SK-N-SH (cell line): ENCODE measurements at places on chromosomes 13 and 19. TPM values are rescaled to one million over a fixed set of nuclear protein-coding genes. Genes with fewer than 3 reads are reported as not detected.
A peak's percentile ranks its signal among the peaks of the same experiment; 100 is the strongest.

Gene CEACAM1
- 0.49 and 0.53 TPM in 2 replicates for polyA plus RNA-seq

Gene CCL25
- not detected in 2 replicates for polyA plus RNA-seq

Gene PPAN
- polyA plus RNA-seq, result 62.5 and 75.6 TPM in 2 replicates

DNA sequence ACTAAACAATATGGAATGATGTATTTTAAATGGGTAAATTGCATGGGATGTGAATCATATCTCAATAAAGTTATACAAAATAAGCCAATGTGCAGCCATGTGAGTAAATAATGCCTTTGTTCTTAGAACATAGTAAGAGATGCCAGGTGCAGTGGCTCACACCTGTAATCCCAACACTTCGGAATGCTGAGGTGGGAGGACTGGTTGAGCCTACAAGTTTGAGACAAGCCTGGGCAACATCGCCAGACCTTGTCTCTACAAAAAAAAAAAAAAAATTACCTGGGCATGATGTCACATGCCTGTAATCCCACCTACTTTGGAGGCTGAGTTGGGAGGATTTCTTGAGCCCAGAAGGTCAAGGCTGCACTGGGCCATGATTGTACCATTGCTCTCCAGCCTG is 230.7 kb downstream of the RFC3 start:
- no peak overlapping the region for H3K4me3 ChIP-seq
- H3K36me3 ChIP-seq, result no peaks in the 10 kb centered on the region
- H3K27ac ChIP-seq, result no peak overlapping the region
- DNase-seq, result no peak

- no peaks in the 10 kb centered on the region for H3K27me3 ChIP-seq
- H3K27ac ChIP-seq, result no peak overlapping the region; the same call in 1 of the 2 replicates
- no peaks in the 10 kb centered on the region; the same call in 1 of the 2 replicates for H3K4me1 ChIP-seq
- H3K4me3 ChIP-seq, result no peak overlapping the region
- no peak for DNase-seq
- H3K36me3 ChIP-seq, result no peaks in the 10 kb centered on the region
Measured at GRCh38 chr19:3543150-3544057, 4.4 kb downstream of the TEKTIP1 start.

- H3K36me3 ChIP-seq, result no peaks in the 10 kb centered on the region
- no peaks in the 10 kb centered on the region for H3K27me3 ChIP-seq
- peak overlapping the region; percentile 37 for H3K4me3 ChIP-seq
- peak overlapping the region; percentile 84 for H3K27ac ChIP-seq
- peaks cover 12% of the 10 kb centered on the region for H3K4me1 ChIP-seq
Measured at GRCh38 chr19:47243776-47244547, 12.4 kb upstream of the CCDC9 start.

- no peaks in the 10 kb centered on the region for H3K27me3 ChIP-seq
- no peak overlapping the region for H3K4me3 ChIP-seq
- H3K27ac ChIP-seq, result no peak overlapping the region
- H3K4me1 ChIP-seq, result peaks cover 12% of the 10 kb centered on the region
- DNase-seq, result no peak
Measured at GRCh38 chr13:106562301-106562700, 5.6 kb downstream of the ARGLU1 start.

DNA sequence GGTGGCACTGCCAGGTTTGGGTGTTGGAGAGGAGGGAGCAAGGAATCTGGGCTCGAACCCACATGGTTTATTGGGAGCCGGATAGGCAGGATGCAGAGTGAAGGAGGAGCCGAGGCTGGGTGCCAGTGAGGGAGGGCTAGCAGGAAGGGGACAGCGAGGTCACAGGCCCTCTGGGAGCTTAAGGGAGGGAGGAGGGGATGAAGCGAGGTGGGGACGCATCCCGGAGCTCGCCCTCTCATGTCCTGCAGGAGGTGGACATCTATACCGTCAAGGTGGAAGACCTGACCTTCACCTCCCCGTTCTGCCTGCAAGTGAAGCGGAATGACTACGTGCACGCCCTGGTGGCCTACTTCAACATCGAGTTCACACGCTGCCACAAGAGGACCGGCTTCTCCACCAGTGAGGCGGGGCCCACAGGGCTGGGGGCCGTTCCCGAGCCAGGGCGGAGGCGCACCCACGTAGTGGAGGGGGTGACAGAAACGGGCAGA is 3.5 kb upstream of the ADM5 start:
- H3K36me3 ChIP-seq, result peaks cover 34% of the 10 kb centered on the region
- no peak for DNase-seq
- H3K4me1 ChIP-seq, result peaks cover 18% of the 10 kb centered on the region; the same call in 1 of the 2 replicates
- no peaks in the 10 kb centered on the region for H3K27me3 ChIP-seq

- H3K4me1 ChIP-seq, result no peaks in the 10 kb centered on the region
- no peak for DNase-seq
- no peak within 1 kb of the TSS for H3K27ac ChIP-seq
Measured at GRCh38 chr19:8721334-8721733, at the start of gene OR2Z1. Gene OR2Z1, plus strand, starts transcription at chr19:8721634. Its CDS starts 9,395 bp downstream, at chr19:8731029.

GRCh38 chr19:30441011-30441410 is 68.8 kb downstream of the ZNF536 start:
- no peaks in the 10 kb centered on the region; the same call in 1 of the 2 replicates for H3K4me1 ChIP-seq
- DNase-seq, result no peak
- H3K27me3 ChIP-seq, result no peaks in the 10 kb centered on the region
- H3K36me3 ChIP-seq, result no peaks in the 10 kb centered on the region
- no peak overlapping the region for H3K27ac ChIP-seq

GRCh38 chr13:75839406-75839805 is 203.3 kb downstream of the LMO7 start:
- H3K4me3 ChIP-seq, result no peak overlapping the region
- no peak for DNase-seq
- H3K27me3 ChIP-seq, result no peaks in the 10 kb centered on the region
- no peaks in the 10 kb centered on the region for H3K4me1 ChIP-seq
- no peak overlapping the region for H3K27ac ChIP-seq
- peaks cover 96% of the 10 kb centered on the region for H3K36me3 ChIP-seq

DNA sequence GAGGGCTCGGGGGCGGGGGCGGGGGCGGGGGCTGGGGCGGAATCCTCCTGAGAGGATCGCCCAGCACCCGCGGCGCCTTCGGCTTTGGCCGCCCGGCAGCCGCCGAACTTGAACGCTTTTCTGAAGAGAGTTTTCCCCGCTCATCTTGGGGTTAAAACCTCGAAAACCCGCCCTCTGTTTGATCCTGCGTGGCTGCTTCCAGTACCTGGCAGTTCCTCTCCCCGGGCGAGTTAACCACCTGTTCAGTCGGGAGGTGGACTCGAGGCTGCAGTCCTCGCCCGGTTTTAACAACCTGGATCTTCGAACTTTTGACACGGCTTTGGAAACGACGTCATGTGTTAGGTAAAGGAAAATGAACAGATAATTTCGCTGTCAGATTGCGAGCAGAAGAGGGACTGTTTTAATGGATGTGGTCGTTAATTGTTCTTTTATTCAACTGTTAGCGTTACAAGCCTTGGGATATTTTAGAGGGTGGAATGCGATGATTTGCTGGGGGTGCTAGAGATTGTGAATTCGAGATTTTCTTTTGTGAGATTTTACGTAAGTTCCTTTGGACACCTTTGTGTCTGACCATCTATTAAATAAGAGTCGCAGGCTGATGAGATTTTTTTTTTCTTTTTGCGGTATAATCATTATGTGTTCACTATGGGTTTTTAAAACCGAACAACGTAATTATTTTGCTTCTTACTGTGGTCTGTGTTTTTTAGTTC is 1.0 kb downstream of the FNDC3A start:
- peaks cover 16% of the 10 kb centered on the region for H3K36me3 ChIP-seq
- no peaks in the 10 kb centered on the region for H3K27me3 ChIP-seq
- no peak for DNase-seq
- H3K4me1 ChIP-seq, result peaks cover 14% of the 10 kb centered on the region
- H3K27ac ChIP-seq, result peak overlapping the region; percentile 99

GRCh38 chr13:90732049-90732448 is 615.4 kb upstream of the MIR17HG start:
- no peak for DNase-seq
- no peak overlapping the region for H3K4me3 ChIP-seq
- no peaks in the 10 kb centered on the region for H3K36me3 ChIP-seq
- no peaks in the 10 kb centered on the region for H3K27me3 ChIP-seq

DNA sequence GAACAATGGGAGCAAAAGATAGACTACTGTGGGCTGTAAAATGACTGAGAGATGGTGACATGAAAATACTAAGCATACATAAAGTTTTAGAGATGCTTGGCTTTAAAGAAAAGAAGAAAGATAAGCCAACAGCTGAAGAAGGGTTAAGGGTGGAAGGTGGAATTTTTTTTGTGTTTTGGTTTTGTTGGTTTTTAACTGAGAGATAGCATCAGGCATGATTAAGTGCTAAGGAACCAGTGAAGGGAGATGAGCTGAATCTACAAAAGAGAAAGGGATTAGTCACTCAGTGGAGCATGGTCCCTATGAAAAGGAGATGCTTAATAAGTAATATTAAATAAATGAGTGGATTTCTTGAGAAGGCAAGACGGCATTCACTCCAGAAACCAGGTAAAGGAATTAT is 12.5 kb upstream of the TBC1D4 start:
- no peak overlapping the region for H3K4me3 ChIP-seq
- H3K27ac ChIP-seq, result peak overlapping the region; percentile 14; the same call in 1 of the 2 replicates
- no peaks in the 10 kb centered on the region for H3K36me3 ChIP-seq
- H3K4me1 ChIP-seq, result no peaks in the 10 kb centered on the region
- DNase-seq, result no peak
